Transverse colon (tissue), 4 donors: ENCODE measurements at places on chromosomes 6 and 20. TPM values are rescaled to one million over a fixed set of nuclear protein-coding genes. Genes with fewer than 3 reads are reported as not detected.

PAK5 gene
- not detected for total RNA-seq

PRDM13 gene
- total RNA-seq = not detected

MMS22L gene
- total RNA-seq = 4.9 TPM

SLC22A7 gene
- total RNA-seq = not detected

RALY gene
- total RNA-seq = 71.6 TPM

MUCL3 gene
- total RNA-seq = 0.41 TPM

ARMH2 gene
- not detected for total RNA-seq

CNR1 gene
- 16.1 TPM for total RNA-seq

DSP gene
- 160 TPM for total RNA-seq

VSTM2L gene
- total RNA-seq = 3.0 TPM

DNAJC5 gene
- 59.9 TPM for total RNA-seq

TMEM242 gene
- total RNA-seq = 8.3 TPM

KCNK16 gene
- total RNA-seq = not detected

CGA gene
- total RNA-seq = not detected

DNA sequence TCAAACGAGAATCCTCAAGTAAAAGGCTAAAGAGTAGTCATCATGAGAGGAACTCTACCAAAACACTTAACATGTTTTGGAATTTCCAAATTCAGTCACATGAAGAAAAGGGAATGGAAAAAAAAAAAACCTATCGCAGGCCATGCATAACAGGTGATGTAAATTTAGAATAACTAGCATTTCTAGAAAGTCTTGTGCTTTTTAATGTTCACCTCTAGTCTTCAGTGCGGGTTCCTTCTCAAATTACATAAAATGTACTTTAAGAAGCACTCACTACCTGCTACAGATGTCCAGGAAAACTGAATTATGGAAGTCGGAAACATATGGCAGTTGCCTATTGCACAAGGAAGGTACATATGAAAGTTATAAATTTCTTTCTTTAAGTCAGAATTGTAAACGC lies 6.1 kb upstream of the TBX18 start:
- no peak for DNase-seq

DNA sequence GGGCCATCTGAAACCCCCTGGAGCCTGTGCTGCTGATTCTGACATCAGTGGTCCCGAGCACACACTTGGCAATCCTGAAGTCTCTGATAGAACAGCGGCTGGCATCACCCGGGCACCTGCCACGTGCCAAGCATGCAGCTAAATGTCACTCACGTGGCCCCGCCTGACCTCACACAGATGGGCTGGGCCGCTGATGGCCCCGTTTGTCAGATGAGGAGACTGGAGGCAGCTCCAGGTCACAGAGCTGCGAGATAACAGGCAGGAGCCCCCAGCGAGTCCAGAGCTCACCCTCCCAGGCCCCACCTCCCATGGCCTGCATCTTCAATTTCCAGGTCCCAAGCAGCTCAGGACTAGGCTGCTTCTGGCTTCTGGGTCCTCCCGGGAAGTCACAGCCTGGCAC lies 67.2 kb downstream of the YTHDF1 start:
- DNase-seq = no peak

- no peak for DNase-seq
These were observed 1038.4 kb upstream of the FLRT3 start for GRCh38 chr20:15375836-15376235.

- no peak for DNase-seq
These were observed 193.2 kb downstream of the TBC1D7 start for GRCh38 chr6:13135152-13135551.

DNA sequence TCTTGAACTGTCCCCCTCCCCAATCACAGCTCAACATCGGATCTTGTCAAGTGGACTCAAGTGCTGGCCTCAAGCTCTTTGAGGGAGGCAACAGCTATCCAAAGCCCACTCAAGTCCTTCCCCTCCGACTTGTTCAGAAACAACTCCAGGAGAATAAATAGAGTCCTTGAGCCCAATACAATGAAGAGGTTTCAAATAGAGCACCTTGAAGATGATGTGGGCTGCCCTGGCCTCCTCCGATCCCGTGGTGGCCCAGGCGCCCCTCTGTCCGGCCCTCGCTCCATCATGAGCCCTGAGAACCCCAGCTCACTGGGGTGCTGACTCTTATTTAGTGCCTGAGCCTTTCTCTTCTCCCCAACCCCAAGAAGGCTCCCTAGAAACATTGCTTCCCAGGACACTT lies 164.3 kb upstream of the PMEPA1 start:
- no peak for DNase-seq

DNA sequence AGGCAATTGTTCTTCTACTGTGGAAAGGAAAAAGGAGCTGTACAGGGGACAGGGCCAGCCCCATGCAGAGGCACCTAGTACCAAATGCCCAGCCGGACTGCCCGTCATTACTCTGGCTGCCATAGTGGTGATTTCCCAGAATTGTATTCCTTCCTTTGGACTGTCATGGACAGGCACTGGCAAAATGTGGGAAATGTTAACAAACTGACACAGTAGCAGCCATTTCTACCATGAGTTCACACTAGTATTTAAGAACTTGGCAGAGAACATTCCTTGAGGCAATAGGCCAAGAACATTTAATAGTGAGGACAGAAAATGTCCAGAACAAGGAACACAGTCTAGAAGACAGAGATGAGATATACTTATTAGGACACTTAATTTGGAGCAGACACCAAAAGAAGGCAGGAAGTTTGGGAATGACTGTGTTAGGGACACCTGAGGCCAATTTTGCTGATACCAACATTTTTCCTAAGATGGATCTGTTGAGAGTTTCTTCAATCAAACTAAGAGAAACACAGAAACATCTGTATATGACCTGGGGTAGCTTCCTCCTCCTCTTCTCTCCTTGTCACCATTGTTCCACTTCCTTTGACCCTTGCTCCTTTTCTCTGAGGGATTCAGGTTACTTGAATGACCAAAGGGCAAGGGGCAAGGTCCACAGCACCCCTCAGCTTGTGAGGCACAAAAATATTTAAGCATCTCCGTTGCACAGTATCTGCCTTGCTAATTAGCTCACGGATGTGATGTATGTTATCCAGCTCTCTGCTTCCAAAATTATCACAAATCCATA lies 14.9 kb downstream of the ADTRP start:
- DNase-seq = no peak

GRCh38 chr6:75656479-75656878 lies 54.8 kb downstream of the SENP6 start:
- no peak for DNase-seq

- no peak for DNase-seq
These were observed 168.1 kb downstream of the GRM4 start for GRCh38 chr6:33977606-33978411.

DNA sequence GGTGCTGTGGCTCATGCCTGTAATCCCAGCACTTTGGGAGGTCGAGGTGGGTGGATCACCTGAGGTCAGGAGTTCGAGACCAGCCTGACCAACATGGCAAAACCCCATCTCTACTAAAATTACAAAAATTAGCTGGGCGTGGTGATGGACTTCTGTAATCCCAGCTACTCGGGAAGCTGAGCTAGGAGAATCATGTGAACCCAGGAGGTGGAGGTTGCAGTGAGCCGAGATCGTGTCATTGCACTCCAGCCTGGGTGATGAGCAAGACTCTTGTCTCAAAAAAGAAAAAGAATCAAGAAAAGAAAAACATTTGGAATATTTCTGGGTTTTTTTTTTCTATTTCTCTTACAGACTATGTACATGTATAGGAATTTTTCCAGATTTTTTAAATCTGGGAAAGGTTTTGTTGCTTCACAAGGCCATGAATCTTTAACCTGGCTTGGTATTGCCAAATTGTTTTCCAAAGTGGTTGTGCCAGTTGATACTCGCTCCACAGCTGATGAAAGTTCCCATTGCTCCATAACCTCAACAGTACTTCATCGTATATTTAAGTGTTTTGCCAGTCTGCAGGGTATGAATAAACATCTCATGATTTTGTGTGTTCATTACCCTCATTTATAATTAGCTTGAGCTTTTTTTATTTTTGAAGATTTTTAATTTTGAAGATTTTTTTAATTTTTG lies 33.5 kb downstream of the RNF217 start:
- DNase-seq = no peak

DNA sequence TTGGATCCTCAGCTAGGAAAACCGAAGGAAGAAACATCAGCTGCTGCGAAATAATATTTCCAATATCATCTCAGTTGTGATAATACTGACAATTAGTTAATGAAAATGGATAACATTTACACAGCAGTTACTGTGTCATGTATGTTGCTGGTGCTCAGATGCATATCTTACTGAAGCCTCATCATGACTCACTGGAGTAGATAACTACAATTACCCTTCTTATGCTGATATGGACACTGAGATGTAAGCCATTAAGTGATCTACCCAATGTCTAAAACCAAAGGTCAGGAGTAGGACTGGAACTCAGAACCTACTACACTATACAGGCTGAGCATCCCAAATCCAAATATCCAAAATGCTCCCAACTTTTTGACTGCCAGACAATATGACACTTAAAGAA lies 54.7 kb upstream of the LYRM2 start:
- no peak for DNase-seq

DNA sequence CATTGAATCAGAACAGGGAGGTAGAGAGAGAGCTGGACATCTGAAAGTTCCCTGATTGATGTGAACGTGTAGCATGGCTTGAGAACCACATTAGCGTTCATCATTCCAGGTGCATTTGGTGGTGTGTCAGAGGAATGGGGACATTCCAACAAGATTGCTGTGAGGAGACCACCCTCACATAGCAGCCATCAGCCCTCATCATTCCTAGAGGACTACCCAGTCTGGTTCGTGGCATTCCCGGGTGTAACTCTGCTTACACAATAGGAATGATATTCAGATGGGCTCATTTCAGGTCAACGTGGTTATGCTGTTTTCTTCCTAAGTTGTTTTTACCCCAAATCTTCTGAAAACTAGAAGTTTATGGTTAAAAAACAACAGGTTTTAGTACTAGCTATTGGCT lies 62.2 kb upstream of the KLHL31 start:
- no peak for DNase-seq

GRCh38 chr6:108661982-108662381 lies 101.3 kb downstream of the FOXO3 start:
- no peak for DNase-seq

GRCh38 chr6:117399924-117400323 lies 25.8 kb downstream of the ROS1 start:
- no peak for DNase-seq

DNA sequence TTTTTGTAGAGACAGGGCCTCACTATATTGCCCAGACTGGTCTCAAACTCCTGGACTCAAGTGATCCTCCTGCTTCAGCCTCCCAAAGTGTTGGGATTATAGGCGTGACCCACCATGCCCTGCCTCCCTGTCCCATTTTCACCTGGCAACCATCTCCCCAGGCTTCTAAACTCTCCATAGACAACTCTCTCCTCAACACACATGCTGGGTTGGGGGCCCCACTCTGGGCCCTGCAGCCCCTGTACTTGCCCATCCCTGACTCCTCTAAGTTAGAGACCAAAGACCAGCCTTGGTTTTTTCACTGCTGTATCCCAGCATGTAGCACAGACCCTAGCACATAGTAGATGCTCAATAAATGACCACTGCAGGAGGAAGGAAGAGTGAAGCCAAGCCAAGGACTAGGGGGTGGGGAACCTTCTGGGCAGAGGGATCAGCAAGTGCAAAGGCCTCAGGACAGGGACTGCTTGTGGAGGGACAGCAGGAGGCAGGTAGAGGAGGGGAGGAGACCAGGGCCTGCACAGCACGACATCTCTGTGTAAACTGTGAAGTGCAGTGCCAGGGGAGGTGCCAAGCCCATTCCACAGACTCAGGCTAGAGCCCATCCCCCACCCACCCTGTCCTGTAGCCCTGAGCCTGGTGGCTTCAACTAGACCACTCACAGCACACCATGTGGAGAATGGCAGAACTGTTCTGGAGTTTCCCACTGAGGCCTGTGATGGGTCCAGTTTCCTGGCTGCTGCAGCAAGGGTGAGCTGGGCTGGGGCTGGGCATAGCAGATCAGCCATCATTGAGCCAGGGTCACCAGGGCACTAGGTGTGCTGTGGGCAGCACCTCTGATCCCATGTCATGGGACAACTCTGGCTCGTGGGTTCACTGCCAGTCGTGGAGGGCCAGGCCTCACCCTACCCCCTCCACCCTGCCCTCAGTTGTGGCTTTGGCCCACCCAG lies 3.4 kb upstream of the SRC start:
- DNase-seq = no peak

- DNase-seq = no peak
These were observed 200.9 kb downstream of the EDN1 start for GRCh38 chr6:12490904-12491571.

DNA sequence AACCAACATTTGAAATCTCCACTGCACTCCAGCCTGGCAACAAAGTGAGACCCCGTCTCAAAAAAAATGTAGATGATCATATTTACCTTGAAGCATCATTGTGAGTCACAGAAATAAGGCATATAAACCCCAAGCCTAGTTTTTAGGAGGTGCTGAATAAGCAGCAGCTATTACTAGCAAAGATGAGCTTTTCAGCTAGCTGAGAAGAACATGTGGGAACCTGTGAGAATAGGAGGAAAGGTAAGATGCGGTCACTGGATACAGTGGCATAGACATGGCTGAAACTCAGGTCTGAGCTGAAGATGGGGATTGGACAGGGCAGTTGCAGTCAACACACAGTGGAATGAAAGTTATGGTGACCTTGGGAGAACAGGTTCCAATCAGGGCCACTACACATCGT lies 284.3 kb upstream of the IRAK1BP1 start:
- DNase-seq = no peak

GRCh38 chr20:37529214-37529967 lies 1.7 kb upstream of the BLCAP start:
- DNase-seq = no peak

DNA sequence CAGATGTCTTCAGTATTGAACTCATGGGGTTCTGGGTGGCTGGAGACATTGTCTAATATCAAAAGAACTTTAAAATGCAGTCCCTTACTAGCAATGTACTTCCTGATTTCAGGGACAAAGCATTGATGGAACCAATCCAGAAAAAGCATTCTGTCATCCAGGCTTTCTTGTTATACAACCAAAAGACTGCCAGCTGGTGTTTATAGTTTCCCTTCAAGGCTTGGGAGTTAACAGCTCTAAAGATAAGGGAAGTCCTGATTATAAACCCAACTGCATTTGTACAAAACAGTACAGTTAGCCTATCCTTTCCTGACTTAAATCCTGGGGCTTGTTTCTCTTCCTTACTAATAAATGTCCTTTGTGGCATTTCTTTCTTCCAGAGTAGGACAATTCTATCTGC lies 160.0 kb downstream of the COL21A1 start:
- no peak for DNase-seq

- no peak for DNase-seq
These were observed 70.5 kb upstream of the MYLIP start for GRCh38 chr6:16058201-16058928.

DNA sequence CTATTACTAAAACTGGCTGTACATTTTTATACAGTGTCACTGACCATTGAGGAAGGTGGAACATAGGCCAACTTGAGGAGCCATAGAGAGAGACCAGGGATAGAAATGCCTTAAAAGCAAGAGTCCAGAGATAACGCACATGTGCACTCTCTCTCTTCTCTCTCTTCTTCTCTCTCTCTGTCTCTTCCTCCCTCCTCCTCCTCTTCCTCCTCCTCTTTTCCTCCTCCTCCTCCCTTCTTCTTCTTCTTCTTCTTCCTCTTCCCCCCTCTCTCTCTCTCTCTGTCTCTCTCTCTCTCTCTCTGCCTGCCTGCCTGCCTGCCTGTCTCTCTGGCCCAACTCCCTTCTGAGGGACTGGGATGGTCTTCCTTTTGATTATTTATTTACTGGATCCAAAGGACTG lies 16.3 kb upstream of the ADIG start:
- DNase-seq = no peak

GRCh38 chr6:1952740-1953360 lies 292.6 kb downstream of the GMDS start:
- DNase-seq = no peak
